CD4-positive, alpha-beta memory T cell (primary cell): ENCODE measurements at places on chromosomes 4 and X.

GRCh38 chrX:146449243-146449642 lies 360.3 kb upstream of the CXorf51B start:
- no peak for DNase-seq

DNA sequence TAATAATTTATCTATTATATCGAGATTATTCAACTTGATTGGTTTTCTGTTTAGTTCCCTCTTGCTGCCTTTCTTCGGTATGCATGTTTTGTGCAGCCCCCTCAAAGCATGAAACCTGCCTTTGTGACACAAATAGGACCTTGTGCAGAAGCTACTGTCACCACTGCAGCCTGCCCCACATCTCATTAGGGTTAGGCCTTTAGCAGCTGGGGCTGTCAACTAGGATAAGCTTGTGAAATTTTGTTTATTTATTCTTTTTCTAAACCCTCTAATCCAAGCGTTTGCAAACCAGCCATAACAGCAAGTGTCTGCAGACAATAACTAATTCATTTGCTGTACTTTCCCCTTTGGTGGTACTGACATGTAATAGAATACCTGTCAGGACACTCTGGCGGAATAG lies 258.9 kb downstream of the RCHY1 start:
- DNase-seq: no peak

DNA sequence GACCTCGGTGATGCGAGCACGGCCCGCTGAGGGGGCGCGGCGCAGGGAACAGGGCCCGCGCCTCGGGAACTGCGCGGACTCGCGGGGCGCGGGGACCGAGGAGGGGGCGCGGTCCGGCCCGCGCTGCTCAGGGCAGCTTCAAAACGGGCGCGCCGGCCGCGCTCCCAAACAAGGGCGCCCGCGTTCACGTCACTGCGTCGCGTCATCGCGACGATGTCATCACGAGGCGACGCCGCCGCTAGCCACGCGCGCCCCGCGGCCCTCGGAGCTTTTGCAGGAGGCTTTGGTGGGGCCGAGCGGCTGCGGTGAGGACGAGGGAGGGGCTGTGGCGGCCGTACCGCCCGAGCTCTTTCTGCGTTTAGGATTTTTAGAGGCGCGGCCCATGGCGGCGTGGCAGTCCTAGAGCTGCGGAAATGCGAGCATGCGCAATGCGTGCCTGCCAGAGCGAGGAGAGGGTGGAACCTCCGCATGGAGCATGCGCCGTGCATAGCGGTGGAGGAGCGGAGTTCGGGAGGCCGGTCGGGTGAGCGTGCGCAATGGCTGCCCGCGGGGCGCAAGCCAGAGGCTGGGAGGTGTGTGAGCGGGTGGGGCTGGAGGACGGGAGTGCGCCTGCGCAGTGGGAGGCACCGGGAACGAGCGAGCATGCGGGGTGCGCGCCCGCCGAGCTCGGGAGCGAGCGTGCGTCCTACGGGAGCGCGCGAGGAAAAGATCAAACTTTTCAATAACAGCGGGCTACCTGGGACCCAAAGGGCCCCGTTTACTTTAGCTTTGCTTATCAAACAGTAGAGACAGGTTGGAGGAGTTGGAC lies at the start of gene PPP2R3B:
TSS of gene PPP2R3B (minus strand) at position 140 of the 808 bp plus-strand sequence. CDS start 216 bp downstream, outside the sequence.
- DNase-seq: peak; percentile 99

- DNase-seq: peak; percentile 26
These were observed 220.4 kb upstream of the AGTR2 start for GRCh38 chrX:115949900-115950822.

- no peak for DNase-seq
These were observed 181.0 kb downstream of the AASDH start for GRCh38 chr4:56206258-56206657.

GRCh38 chr4:54330896-54331295 lies 101.8 kb downstream of the PDGFRA start:
- DNase-seq: no peak

DNA sequence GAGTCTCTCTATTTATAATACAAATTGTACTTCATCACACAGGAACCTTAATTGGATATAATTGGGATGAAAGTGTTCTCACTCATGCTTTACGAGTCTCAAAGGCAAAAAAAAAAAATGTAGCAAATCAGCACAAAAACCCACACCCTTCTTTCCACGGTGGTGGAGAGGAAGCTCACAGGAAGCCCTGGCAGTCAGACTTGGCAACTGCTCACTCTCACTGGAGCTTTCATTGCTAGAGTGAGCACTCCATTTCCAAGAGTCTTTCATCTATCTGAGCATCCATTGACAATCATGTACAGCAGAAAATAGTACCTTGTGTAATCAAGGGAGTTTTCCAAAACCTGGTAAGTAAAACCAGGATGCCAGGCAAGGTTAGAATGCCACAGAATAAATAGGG lies 2159.4 kb upstream of the AGA start:
- DNase-seq: no peak

GRCh38 chr4:71456841-71457240 lies 118.0 kb downstream of the SLC4A4 start:
- DNase-seq: no peak

DNA sequence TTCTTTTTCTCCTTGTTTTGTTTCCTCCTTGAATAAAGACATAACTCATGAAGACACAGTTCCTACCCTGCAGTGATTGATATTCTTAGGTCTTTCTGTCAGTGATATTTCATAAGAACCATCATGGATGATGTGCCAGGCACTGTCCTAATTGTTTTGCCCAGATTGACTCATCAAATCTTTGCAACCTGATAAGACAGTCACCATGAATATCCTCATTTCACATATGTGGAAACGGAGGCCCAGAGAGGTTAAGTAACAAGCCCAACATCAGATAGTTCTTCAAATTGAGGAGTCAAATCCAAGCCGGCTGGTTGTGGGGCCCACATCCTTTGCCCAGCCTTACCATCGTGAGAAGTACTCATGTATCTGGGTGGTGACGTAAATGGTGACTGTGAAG lies 69.9 kb downstream of the SEL1L3 start:
- DNase-seq: no peak

DNA sequence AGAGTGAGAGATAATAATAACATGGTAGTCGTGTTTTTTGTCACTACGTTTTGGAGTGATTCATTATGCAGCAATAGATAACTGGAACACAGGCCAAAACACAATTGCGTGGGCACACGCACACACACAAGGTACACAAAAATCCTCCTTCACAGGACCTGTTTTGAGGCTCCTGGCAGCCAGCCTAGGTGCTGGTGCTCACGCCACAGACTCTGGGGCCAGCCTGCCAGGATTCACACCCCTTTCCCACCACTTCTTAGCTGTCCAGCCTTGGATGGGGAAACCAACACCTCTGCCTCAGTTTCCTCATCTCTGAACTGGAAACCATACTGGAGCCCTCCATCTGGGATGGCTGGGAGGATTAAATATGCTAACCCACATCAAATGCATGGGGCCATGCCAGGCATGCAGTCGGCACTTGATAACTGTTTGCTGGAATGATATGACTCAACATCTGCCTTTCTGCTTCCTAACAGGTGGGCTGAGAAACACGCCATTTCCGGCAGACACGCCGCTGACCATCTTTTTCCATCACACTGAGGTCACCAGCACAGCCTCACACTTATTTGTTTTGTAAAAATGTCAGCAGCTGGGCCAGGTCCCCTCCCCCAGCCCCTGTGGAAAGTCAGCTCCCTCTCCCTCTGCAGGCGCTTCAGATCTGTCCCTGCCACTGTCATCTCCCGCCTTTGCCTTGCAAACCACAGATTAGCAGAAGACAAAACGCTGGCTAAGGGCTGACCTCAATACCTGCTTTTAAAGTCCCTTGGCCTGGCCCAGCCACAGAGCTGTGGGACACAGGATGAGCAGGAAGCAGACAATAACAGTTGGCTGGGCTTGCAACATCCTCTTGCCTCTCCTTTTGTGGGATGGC lies 237.5 kb downstream of the BCOR start:
- DNase-seq: peak; percentile 32
